ENCODE measurements at places on chromosomes 6 and 20.

DNA sequence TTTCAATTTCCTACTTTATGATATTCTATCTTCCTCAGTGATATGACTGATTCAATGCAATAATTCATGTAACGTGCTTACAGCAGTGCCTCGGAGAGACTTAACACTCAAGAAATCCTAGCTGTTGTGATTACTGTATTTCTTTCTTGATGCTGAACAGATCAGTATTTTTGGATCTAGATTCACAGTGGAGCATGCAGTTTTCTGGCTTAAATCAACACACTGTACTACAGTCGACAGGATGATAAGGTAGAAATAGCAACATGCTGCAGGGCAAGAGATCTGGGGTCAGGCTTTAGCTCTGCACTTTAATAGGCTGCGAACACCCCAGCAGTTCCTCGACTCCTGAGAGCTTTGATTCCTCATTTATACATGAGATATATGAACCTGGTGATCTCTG lies 161.0 kb downstream of the AIG1 start:
- no peak for DNase-seq

DNA sequence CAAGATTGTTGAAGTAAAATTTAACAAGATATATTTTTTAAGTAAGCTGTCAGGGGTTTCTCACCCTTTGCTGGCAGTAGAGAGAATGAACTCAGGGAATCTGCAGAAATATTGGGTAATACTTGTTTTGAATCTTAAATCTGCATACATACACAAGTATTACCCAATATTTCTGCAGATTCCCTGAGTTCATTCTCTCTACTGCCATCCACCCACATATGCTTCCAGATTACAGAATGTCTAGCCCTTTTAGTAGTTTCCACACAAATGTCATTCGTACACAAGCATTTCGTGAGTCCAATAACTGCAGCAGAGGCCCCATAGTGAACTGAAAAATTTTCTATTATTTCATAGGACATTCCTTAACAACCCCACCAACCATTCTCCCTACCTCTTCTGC lies 69.6 kb upstream of the TNFRSF21 start:
- DNase-seq = no peak

- DNase-seq = no peak
Measured at GRCh38 chr6:24906314-24906713, 29.4 kb downstream of the RIPOR2 start.

- no peak for DNase-seq
Measured at GRCh38 chr6:137025786-137026730, 18.7 kb downstream of the IL20RA start.

- no peak for DNase-seq
Measured at GRCh38 chr20:60009826-60010616, 51.8 kb downstream of the CDH26 start.

- DNase-seq = no peak
Measured at GRCh38 chr6:144471986-144472385, 186.9 kb downstream of the UTRN start.

DNA sequence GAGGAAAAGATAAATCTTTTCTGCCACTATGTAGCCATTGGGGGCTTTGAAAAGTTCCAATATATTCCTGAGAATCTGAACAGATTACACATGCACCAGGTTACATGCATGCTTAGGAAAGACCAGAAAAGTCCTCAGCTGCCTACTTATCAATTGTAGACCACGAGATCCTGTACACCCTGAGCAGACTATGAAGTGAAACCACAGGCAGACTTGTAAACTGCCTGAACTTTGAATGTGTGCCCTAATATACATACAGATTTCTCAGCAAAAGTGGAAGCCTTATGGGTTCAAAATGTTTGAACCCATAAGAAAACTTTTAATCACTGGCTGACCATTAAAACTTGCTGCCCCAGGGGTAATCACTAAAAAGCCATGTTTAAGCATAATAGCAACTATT lies 273.5 kb upstream of the RUNX2 start:
- peak; percentile 5 for DNase-seq

GRCh38 chr20:15638816-15639215 lies 934.4 kb downstream of the KIF16B start:
- DNase-seq = no peak

GRCh38 chr6:91140449-91140848 lies 553.6 kb upstream of the MAP3K7 start:
- no peak for DNase-seq

DNA sequence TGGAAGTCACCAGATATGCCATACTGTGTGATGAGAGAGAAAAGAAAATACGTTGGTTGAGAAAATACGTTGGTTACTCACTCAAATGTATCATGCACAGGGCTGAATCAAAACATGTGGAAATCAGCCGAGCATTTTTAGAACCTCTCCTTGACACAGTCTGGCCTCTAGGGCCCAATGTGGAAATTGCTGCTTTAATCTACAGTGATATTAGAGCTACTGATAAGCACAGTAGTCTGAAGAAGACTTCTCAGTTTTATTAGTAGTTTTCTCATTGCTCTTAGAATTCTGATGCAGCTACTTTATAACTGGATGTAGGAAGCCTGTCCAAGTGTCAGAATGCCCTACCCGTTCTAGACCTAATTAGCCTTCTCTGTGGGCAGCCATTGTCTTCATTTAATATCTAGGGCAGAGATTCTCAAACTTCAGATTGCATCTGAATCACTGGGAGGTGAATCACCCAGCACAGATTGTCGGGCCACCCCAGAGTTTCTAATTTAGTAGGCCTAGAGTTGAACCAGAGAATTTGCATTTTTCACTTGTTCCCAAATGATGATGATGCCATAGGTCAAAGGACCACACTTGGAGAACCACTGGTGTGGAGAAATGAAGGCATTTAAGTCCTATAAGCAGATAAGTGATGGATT lies 229.1 kb downstream of the PLCB1 start:
- DNase-seq = peak; percentile 12

DNA sequence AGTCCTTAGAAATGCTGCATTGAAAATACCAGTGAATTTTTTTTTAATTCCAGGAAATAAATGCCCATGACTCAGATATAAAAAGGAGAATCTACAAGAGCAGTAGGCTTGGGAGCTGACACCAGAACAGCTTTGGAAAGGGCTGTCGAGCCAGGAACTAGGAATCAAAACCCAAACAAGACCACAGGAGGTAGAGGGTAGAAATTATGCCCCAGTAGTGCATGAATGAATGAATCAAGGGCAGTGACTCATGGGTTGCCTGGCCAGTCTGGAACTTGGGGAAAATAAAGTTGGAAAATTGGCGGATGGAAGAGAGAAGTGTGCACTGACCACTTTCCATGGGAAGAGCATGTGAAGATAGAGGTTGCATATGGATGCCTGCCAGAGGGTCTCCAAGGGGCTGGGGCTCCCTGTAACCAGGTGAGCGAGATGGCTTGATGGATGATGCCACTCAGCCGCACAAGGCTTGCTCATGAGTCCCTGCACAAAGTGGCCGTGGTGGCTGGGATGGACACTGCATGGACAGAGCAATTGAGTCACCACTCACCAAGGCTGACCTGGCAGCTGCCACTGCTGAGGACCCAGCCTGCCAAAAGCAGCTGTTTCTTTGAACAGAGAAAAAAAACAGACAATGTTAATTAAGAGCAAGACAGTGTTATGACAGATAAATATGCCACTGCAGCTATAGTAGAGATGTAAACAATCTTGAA lies 15.2 kb upstream of the MCCD1 start:
- DNase-seq = no peak

DNA sequence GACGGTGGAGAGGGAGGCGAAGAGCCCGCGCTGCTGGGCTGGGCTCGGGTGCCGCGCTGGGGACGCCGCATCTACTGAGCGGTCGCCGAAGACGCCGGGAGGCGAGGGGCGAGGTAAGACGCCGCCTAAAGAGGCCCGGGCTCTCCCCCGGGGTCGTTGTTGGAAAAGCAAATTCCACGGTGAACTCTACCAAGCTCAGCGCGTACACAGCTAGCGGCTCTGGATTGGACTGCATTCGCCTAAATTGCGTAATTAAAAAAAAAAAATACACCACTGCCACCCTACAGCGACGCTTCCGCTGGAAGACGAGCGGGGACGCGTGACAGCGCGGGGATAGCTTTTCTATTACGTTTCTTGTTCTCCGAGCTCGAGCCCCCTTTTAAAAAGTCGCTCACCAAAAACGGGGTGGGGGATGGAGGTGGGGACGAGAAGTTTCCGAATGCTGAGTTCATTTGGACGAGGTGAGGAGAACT lies 92.0 kb upstream of the PRDM1 start:
- peak; percentile 41 for DNase-seq

DNA sequence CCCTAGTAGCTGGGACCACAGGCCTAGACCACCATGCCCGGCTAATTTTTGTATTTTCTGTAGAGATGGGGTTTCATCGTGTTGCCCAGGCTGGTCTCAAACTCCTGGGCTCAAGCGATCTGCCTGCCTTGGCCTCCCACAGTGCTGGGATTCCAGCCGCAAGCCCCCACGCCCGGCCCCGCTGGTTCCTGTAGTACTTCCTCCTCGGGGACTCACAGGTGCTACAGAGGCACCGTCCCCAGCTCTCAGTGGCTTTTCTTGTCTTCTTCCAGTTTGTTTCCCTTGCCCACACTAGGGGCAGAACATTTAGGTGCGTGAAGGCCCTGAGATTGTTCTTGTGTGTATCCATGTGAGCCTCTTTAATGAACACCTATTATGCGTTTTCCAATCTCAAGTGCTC lies 773 bp upstream of the ZBP1 start:
- no peak for DNase-seq

DNA sequence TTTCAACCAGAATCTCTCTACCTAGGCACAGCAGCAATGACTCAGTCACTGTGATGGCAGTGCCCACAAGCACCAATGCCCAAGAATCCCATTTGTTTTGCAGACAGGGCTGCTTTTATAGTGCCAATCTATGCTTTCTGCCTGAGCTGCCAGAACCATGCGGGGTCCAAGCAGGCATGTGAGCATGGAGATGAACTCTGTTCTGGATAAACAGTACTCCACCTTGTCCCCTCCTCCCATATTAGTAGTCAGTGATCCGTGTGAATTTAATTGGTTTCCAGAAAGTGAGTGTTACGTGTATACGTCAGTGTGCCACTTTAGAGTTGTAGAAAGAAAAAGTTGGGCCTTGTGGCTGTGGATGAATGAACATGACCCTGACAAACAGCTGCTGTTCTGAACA lies 79.4 kb downstream of the SASH1 start:
- DNase-seq = peak; percentile 37

DNA sequence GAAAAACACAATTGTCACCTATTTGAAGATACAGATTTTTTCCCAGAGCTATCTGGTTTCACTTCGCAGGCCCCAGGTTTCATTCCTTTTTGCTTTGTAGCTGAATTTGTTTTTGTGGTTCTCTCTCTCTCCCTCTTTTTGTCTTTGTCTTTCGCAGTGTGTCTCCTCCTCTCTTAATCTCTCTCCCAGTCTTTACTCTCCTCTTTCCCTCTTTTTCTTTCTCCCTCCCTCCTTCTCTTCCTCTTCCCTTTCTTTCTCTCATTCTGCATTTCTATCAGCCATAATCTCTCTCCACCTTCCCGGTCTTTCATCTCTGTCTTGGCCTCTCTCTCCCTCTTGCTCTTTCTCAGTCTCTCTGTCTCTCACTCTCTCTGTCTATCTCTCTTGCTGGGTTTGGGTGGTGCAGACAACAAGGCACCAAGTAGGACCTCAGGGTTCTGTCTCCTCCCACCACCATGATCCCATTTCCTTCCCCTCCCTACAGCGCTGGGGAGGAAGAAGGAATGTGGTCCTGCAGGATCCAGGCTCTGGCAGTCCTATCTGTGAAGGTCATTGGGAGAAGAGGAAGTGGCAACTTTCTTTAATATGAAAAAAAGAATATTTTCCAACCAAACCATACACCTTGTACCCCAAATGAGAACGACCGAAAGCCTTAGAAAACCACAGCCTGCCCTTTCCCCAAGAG lies 63.2 kb downstream of the BANF2 start:
- no peak for DNase-seq

DNA sequence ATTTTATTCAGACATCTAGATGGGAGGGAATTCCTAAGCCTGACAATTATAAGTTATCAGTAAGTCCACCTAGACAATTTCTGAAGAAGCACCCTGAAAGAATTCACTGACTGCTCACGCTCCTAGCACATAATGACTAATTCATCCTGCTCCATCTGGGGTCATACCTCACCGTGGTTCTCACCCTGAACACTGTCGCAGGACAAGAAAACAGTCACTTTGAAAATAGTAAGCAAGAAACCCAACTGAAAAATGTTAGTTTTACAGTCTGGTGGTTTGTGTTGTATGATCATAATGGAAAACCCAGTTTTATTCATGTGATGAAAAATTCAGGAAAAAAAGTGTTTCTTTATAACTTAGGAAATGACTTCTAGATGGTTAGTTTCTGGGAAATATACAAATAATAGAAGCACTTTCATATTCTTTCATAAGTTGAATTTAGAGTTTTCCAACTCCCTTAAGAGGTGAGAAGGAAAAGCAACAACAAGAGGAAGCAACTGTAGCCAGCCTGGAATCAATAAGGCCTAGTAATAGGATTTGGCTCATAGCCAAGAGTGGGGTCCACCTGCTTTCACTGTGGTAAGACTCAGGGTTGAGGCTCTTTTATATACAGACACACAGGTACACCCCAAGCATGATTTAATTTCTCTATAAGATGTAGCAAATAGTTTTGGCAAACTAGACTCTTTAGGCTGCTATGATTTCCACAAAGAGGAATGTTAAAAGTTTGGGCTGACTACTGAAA lies 94.1 kb downstream of the HIVEP2 start:
- no peak for DNase-seq

GRCh38 chr20:42018979-42019378 lies 400.8 kb upstream of the CHD6 start:
- DNase-seq = no peak

GRCh38 chr20:36579996-36580545 lies 6.7 kb downstream of the TGIF2 start:
- DNase-seq = no peak

- no peak for DNase-seq
Measured at GRCh38 chr6:16265351-16266341, 27.3 kb downstream of the GMPR start.

- DNase-seq = no peak
Measured at GRCh38 chr6:124522335-124522734, 439.9 kb upstream of the RNF217 start.

GRCh38 chr6:111676383-111676782 lies 70.7 kb upstream of the TRAF3IP2 start:
- DNase-seq = no peak

GRCh38 chr6:132070356-132070755 lies 119.2 kb upstream of the CCN2 start:
- DNase-seq = no peak

GRCh38 chr6:168908166-168908565 lies 345.5 kb downstream of the THBS2 start:
- no peak for DNase-seq

- peak; percentile 73 for DNase-seq
Measured at GRCh38 chr6:111642463-111643158, 36.9 kb upstream of the TRAF3IP2 start.

- no peak for DNase-seq
Measured at GRCh38 chr6:15990179-15990578, 138.7 kb upstream of the MYLIP start.

DNA sequence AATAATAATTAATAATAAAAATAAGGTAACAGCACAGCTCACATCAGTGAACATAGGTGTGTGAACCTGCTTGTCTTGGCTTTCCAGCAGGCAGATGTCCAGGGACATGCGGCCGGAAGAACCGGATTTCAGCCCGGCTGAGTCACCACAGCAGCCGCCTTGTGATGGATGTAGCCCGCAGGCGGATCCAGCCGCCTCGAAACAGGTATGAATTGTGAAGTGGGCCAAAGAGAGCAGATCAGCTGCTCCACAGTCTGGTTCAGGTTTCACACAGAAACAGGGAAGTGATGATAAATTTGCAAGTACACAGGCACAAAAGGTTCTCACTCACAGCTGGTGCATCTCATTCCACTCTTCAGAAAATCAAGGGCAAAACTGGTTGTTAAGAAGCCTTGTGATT lies 55.1 kb downstream of the ID4 start:
- DNase-seq = no peak

All from Ammon's horn (tissue), 1 donor.